Caco-2 (cell line): ENCODE measurements at places on chromosomes 1 and 21.
A peak's percentile ranks its signal among the peaks of the same experiment; 100 is the strongest.

GRCh38 chr1:201912832-201913231 is 24.1 kb downstream of the SHISA4 start:
- no peaks in the 10 kb centered on the region for H3K36me3 ChIP-seq
- H3K4me1 ChIP-seq, result no peaks in the 10 kb centered on the region
- H3K4me3 ChIP-seq, result no peak overlapping the region
- H3K27me3 ChIP-seq, result no peaks in the 10 kb centered on the region

GRCh38 chr1:199135901-199136300 is 497.1 kb downstream of the PTPRC start:
- H3K27me3 ChIP-seq, result no peaks in the 10 kb centered on the region
- no peak overlapping the region for H3K4me3 ChIP-seq
- no peak for DNase-seq
- no peak overlapping the region for H3K27ac ChIP-seq

DNA sequence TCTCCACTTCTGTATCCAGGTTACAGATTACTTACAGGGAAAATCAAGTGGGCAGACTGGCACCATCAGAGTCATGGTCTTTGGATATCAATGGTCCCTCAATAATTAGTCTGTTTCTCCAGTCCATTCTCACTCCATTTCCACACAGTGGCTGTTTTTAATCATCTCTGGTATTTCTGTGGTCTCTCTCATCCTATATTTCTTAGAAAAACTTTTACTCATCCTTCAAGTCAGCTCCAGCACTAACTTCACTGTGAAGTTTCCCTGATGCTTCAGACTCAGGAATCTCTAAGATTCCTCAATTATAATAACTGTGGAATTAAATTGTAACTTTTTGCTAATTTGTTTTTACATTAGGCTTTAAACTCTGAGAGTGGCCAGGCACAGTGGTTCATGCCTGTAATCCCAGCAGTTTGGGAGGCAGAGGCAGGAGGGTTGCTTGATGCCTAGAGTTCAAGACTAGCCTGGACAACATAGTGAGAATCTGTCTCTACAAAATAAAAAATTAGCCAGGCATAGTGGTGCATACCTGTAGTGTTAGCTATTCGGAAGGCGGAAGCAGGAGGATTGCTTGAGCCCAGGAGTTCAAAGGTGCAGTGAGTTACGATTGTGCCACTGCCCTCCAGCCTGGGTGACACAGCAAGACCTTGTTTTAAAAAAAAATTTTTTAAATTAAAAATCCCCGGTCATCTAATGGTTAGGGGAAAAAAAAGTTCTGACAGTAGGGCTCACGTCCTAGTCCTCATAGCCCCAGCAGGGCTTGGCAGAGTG is 10.6 kb downstream of the CD160 start:
- H3K4me1 ChIP-seq, result no peaks in the 10 kb centered on the region
- H3K4me3 ChIP-seq, result no peak overlapping the region
- DNase-seq, result no peak
- H3K27ac ChIP-seq, result no peak overlapping the region
- H3K27me3 ChIP-seq, result no peaks in the 10 kb centered on the region

- H3K27me3 ChIP-seq, result no peaks in the 10 kb centered on the region
- no peak overlapping the region for H3K4me3 ChIP-seq
- peaks cover 10% of the 10 kb centered on the region for H3K4me1 ChIP-seq
- no peaks in the 10 kb centered on the region for H3K36me3 ChIP-seq
Measured at GRCh38 chr1:108043707-108044106, 78.7 kb upstream of the VAV3 start.

DNA sequence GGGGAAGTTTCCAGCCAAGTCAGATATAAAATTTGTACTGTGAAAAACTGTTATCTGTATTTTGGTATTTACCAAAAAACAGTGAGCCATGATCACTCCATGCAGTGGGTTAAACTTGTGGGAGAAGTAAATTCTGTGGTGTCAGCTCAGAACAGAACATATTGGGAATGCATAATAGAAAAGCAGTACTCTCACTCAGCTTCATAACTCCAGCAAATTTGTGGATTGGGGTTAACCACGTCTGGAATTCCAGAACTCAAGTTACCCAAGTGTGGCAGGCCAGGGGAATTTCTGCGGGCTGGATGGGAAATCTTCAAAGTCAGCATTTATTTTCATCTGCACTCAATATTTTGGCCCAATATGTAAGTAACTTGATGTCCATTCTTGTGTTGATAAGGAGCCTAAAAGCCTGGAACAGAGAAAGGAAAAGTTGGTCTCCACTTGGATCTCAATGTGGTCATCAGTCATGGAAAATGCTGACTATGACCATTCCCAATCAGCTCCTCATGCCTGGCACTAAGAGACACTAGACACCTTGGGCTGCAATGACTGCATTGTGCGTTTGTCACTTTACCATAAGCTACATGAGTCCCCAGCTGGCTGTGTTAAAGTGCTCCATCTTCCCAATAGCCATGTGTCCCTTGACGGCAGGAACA is 39.1 kb upstream of the ENAH start:
- H3K27ac ChIP-seq, result no peak overlapping the region
- no peaks in the 10 kb centered on the region for H3K27me3 ChIP-seq
- no peaks in the 10 kb centered on the region for H3K36me3 ChIP-seq
- peaks cover 19% of the 10 kb centered on the region for H3K4me1 ChIP-seq
- DNase-seq, result no peak

DNA sequence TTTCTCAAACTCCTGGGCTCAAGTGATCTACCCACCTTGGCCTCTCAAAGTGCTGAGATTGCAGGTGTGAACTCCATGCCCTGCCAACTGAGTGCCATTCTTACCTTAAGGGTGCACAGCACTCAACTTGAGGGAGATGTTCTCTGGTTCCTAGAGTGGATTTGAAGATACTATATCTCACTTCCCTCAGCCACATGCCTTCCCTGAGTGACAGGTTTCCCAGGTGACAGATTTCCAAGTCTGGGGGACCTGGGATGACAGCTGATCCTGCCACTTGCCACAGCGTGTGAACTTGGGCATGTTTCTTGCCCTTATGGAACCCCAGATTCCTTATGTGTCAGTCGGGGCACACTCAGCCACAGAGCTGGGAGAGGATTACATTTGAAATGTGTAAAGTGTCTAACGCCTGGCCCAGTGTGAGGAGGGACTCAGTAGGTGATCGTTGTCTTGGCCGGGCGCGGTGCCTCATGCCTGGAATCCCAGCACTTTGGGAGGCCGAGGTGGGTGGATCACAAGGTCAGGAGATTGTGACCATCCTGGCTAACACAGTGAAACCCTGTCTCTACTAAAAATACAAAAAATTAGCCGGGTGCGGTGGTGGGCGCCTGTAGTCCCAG is 29.6 kb upstream of the BTG2 start:
- DNase-seq, result no peak
- no peaks in the 10 kb centered on the region for H3K36me3 ChIP-seq
- H3K27ac ChIP-seq, result peak overlapping the region; percentile 6
- no peaks in the 10 kb centered on the region for H3K27me3 ChIP-seq
- peaks cover 14% of the 10 kb centered on the region for H3K4me1 ChIP-seq

- H3K4me3 ChIP-seq, result no peak overlapping the region
- H3K27me3 ChIP-seq, result no peaks in the 10 kb centered on the region
- no peak for DNase-seq
- H3K4me1 ChIP-seq, result no peaks in the 10 kb centered on the region
Measured at GRCh38 chr1:110696818-110697217, 22.1 kb upstream of the KCNA3 start.

DNA sequence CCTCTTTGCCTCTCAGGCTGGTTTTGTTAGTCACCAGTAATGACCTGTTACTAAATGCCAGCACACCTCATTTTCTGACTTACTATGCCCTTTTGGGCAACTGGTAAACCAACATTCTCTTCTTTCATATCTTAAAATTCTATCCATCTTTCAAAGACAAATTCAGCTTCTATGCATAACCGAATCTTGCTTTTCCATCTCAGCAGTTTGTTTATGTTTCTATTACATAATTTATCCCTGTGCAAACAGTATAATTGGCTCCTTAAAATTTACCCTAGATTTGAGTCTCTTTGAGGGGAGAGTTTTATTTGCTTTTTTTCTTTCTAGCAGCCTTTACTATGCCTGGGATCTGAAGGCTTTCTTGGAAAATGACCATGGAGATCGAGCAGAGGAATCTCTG is 58.5 kb upstream of the SIPA1L2 start:
- H3K27ac ChIP-seq, result no peak overlapping the region
- no peaks in the 10 kb centered on the region for H3K36me3 ChIP-seq
- no peaks in the 10 kb centered on the region for H3K27me3 ChIP-seq

DNA sequence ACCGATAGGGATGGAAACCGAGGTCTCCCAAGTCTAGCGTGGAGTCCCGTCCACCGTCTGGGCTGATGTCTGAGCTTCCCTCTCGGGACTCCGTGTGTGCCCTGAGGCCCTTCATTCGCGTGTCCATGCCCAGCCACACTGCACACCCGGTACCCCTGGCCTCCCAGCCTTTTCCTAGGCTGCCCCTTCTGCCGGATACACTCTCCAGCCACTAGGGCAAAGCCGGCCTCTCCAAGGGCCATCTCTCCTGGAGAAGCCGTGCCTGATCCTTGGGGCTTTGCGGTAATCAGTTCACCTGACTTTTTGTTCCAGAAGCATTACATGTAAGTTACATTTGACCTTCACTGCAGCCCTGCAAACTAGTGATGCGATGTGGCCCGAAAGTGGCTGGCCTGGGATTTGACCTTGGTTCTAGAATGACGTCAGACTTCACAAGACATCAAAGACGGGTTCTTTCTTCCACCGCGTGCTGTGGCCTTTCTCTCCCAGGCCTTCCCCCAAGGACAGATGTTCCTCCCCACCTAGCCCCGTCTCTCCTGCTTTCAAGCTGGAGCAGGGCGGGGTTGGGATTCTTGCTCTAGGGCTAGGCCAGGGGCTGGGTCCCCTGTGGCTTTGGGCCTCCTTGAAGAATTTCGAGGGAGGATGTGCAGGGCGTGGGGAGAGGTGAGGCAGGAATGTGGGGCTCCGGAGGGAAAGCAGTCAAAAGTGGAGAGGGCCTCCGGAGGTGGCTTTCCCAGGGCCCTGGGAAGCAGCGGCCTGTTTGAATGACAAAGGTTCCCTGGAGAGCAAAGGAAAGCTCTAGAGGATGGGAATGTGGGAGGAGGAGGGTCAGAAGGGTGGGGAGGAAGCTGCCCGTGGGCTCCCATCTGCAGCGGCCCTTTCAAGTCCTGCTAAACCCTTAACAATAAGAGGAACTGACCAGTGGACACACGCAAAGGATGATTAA is 49.7 kb upstream of the SLC2A1 start:
- peak overlapping the region; percentile 19 for H3K4me3 ChIP-seq
- H3K27me3 ChIP-seq, result no peaks in the 10 kb centered on the region
- H3K4me1 ChIP-seq, result peaks cover 86% of the 10 kb centered on the region
- peak overlapping the region; percentile 99 for H3K27ac ChIP-seq
- peak; percentile 99 for DNase-seq
